ENCODE measurements at places on chromosomes 11 and 22.

DNA sequence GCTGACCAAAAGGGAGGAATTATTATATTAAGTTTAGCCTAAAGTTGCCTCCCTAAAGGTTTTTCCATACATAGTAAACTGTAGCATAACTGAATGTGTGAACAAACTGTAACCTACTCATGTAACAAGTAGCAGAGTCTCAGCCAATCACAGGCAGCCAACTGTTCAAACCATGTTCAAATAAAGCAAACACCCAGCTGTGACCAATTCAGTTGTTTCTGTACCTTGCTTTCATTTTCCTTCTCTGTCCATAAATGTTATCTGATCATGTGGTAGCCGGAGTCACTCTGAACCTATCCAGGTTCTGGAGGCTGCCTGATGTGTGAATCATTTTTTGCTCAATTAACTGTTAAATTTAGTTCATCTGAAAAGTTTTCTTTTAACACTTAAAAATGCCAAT, 373.5 kb downstream of the GUCY1A2 start:
- peak; percentile 25 for DNase-seq

DNA sequence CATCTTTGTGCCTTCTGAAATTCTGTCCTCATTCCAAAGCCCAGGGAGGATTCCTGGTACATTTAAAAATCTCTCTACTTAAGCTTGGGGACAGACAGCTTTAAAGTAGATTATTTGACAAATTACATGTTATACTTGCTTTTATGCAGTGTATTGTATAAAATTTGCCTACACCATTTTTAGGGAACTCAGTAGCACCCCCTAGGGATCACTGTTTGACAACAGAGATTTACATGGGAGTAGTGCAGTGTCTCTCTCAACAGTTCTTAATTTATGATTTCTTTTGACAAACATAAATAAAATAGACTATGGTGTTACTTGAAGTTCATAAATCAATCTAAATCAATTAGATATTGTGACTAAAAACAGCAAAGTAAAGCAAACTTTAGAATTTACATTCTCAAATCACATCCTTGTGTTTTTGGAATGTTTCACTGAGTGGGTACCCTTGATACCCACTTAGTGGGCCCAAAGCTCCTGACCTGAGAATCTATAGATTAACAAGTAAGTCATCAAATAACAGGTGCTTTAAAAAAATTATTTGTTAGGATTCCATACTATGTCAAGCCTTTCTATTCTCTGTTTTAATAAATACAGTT, 428.8 kb downstream of the DYNC2H1 start:
- peak; percentile 72 for DNase-seq

DNA sequence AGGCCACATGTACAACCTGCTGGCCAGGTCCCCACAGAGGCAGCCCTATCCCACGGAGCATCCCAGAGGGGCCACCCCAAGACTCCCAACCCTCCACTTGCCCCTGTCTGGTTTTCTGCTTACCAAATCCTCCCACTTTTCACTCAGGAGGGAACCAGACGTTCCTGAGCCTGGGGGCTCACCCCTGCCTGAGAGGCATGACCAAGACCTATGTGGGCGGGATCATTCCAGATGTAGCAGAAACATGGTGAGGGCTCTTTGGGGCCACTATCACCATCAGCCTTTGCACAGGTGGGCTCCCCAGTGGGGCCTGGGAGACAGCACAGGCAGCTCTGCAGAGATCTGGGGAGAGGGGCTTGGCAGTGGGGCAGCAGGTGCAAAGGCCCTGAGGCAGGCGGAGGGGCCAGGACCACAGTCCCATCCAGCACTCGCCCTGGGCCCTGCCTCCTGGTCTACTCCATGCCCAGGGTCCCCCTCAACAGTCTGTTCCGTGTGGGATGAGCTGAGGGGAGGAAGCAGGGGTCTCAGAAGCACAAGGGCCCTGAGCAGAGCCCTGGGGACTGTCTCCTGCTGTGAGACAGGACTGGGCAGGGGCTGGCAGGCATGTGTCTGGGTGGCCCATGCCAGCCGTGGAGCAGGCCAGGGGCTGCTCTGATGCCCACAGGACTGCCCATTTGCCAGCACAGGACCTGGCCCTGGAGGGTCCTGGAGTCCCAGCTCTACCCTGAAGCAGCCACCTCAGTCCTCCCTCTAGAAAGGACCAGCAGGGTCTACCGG, 9.4 kb downstream of the PIM3 start:
- no peak for DNase-seq

DNA sequence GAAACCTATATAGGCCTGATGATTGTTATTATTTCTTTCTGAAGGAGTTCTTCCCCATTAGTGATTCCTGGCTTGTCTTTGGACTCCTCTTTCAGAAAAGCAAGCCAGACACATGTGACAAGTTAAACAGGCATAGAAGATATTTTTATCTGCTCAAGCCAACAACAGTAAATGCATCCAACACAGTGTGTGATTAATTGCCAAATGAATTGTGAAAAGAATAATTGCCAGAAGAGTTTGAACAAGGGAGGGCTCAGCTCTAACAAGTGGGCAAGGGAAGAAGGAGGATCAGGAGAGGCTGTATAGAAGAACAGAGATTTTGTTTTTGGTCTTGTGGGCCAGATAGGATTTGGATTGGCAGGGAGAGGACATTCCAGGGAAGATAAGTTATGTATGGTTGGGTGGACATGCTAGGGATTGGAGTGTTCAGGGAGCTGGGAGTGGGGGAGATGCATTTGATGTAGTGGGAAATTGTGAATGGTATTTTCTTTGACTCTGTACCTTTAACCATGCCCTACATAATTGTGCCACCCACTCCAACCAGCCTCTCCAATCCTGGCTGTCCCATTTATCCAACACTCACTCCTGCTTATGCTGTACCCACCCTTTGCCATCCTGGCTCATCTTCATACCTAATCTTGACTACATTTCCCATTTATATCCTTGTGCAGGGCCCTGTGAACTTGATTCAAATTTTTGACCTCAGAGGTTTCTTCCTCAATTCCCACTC, 172.8 kb downstream of the RRAS2 start:
- DNase-seq = no peak

- no peak for DNase-seq
Observed at GRCh38 chr22:36027935-36028645, 534 bp downstream of the RBFOX2 start.

DNA sequence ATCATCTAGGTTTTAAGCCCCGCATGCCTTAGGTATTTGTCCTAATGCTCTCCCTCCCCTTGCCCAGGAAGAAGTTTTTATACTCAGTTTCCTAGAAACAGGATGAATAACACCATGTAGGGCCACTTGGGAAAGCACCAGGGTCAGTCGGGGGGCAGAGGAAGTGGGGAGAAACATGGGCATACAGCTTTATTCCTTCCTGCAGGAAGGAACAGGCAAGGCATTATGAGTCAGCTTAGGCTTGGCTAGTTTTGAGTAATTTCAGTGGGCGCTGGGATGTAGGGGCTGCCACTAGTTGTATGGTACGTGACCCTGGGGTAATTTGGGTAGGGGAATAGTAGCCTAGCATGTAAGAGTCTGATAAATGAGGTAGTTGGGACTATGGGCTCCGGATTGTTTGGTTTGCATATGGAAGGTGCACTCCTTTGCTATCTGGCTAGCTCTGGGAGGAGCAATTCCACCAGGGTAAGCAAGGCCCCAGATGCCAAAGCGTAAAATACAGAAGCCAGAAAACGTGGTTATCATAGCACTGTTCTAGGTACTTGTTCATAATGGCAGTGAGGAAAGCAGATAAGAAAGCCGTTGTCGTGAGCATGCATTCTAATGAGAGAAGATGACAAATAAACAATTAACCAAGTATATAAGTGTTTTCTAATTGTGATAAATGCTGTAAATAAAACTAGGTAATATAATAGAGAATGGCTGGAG, 24.8 kb downstream of the ACER3 start:
- peak; percentile 77 for DNase-seq
